B cell (primary cell): ENCODE measurements at places on chromosomes 4 and X. TPM values are rescaled to one million over a fixed set of nuclear protein-coding genes. Genes with fewer than 3 reads are reported as not detected.

DNA sequence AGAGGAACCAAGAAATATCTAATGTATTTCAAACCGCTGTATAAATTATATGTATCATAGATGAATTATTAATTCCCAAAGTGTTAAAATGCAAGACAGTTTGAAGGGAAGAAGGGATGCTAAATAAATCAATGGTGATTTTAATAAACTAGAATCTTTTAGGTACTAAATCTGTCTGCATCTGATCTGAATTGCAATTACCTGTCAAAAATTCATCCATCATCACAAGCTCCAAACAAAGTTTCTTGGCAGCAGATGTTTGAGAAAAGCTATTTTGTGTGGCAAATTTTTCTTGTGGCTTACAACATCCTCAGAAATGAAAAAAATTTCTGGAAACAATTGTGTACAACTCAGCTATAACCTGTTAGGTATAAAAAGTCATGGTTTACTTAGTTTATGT lies 816.0 kb upstream of the NDST4 start:
- no peak for DNase-seq

DNA sequence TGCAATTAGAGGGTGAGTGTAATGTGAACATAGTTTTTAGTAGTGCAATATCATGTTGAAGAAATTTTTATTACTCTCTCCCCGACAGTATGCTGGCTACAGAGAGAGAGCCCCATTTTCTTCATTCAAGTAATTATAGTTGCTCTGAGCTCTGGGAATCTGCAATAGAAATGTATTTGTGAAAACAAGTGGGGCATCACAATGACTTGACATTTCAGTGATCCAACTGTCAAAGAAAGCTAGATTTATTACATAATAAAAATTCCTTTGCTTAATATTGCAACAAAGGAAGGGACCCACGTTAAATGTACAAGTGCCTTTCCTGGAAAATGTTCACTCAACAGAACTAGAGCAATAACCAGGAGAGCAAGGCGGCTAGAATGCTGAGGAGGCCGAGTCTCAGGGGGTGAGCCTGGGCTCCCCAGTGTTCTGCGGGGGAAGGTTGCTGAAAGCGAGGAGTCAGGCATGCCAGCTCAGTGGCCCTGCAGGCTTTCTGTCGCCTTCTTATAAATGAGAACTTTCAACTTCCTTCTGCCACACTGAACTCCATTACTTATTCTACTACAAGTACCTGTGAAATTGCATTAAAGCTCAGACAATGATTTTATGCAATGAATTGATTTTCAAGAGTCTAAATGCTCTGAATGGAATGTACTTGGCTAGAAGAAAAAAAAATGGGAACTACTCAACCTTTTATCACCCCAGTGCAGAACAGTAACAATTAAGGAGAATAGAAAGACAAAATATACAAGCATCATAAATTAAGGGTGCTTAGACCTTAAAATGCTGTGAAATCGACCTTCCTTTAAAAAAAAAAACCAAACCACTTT lies 476.4 kb downstream of the AFF2 start:
- DNase-seq: no peak

- no peak for DNase-seq
Measured at GRCh38 chrX:24466025-24466424, 939 bp downstream of the PDK3 start.

The DAPP1 gene
- total RNA-seq: 166 and 169 TPM in 2 replicates

DNA sequence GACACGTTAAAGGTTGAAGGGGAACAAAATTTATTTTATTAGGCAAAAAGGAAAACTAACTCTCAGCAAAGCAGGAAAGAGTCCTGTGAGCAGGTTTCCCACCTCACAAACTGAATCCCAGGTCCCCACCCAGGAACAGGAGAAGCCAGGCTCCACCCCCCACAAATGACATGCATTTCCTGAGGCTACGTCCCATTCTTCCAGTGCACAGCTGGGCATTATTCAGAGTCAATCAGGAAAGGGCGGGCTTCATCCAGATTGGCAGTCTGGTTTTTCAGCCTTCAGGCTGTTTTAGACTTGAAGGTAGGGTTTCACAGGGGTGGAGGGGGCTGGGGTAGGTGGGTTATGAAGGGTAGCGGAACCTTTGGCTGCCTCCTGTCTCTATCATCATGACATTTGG lies 11.9 kb upstream of the ASIC5 start:
- no peak for DNase-seq

The GSX2 gene
- total RNA-seq: 0.47 and 0.58 TPM in 2 replicates
